ENCODE measurements at places on chromosomes 1 and 21.

DNA sequence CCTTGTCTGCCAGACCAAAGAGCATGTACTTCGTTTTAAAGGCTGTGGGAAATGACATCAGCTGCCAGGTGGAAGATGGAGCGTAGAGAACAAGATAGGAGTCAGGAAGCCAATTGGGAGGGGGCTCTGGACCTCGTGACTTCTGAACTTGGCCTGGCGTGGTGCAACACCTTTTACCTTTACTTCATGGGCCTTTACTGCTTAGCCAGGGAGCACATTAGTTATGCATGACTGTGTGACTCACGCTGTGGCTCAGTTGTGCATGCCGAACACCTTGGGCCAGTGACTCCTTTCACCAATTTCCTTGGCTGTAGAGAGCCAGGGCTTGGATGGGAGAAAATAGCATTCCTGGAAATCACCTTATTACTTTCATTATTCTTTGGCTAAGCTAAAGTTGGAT is 7.2 kb downstream of the XCL1 start:
- no peak for DNase-seq

- no peak for DNase-seq
Measured at GRCh38 chr1:246029616-246030015, 477.5 kb downstream of the SMYD3 start.

DNA sequence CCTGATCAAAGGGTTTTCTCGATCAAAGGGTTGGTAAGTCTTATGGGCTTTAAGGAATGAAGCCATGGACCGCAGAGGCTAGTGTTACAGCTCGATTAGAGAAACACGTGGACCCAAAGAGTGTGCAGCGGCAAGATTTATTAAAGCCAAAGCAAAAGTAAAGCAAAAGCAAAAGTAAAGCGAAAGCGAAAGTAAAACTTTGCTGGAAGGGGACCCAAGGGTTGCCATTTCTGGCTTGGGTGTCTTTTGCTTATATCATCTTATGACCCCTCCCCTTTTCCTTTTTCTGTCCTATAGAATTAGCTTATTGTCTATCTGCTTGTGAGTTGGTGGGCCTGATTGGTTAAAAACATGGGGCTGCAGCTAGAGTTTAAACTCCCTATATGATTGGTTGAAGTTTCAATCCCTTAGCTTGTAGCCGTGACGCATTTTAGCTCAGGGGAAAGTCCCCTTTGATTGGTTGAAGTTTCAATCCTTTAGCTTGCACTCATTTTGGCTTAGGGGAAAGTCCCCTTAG is 957.0 kb downstream of the AMY1C start:
- no peak for DNase-seq

GRCh38 chr1:227451954-227452353 is 111.4 kb upstream of the ZNF678 start:
- DNase-seq: no peak

DNA sequence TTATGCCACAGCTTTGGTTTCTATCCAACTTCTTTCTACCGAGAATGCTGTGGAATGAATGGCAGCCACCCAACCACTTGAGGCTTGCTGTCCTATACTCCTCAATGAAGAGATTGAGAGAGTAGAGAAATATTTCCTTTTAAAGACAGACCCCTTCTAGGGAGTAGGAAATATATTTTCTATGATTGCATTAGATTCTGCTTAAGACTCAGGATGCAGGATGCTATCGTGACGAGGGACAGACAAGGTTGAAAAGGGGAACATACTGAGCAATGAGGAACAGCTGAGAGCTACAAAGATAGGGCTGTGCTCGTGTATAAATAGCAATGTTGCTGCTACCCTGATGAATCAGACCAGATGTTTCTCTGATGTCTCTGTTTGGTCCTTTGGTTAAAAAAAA is 7.1 kb upstream of the RASAL2 start:
- no peak for DNase-seq

- no peak for DNase-seq
Measured at GRCh38 chr1:64082459-64082858, 121.0 kb upstream of the UBE2U start.

DNA sequence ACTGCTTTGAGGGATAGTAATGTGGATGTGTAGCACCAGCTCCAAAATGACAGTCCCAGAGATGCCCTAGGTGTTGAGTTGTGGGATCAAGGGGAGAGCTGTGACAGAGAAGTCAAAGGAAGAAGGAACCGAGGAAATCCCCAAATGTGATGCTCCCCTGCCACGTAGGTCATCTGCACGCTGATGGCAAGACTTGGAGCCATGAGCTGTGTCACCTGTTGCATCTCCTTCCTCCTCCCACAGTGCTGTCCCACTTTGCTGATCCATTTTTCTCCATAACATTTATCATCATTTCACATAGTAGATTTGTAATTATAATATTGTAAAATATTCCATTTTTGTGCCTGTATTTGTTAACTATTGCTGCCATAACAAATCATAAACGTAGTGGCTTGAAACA is 17.6 kb upstream of the RCAN1 start:
- DNase-seq: no peak

DNA sequence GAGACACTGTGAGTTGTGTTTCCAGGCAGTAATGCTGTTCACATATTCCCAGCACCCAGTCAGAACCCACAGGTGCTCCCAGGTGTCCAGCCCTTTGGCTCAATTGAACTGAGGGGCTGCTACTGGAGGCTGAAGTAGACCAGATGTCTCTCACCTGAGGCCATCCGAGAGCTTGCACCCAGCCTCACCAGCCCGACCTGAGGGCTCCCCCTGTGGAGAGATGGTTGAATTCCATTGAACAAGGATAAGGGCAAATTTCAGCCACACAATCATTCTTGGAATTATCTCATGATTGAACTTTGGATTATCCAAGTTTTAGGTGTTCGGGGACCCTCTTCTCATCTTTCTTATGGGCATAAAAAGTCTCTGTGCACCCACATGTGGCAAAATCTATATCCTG is 52.1 kb downstream of the OBSCN start:
- no peak for DNase-seq
